Endothelial cell of umbilical vein (primary cell): ENCODE measurements at places on chromosomes 2 and 18.

DNA sequence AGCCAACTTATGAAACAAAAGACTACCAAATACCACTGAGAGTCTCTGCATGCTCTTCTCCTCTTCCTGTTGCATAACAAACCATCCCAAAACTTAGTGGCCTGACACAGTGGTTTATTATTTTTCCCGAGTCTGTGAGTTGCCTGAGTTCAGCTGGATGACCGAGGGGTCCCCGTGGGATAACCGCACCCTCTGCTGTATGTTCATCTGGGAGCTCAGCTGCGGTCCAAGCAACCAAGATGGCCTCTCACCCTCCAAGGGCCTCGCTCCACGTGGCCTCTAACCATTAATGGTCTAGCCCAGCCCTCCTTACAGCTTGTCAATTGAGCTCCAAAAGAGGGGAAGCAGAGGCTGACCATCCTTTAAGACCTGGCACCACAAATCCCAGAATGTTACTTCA lies 17.1 kb downstream of the ITM2C start:
- no peaks in the 10 kb centered on the region for H3K27me3 ChIP-seq
- no peak overlapping the region for H3K4me3 ChIP-seq
- DNase-seq, result no peak
- no peaks in the 10 kb centered on the region for H3K4me1 ChIP-seq
- H3K27ac ChIP-seq, result no peak overlapping the region

- peak overlapping the region; percentile 13 for H3K27ac ChIP-seq
- no peak overlapping the region for H3K4me3 ChIP-seq
- H3K4me1 ChIP-seq, result peaks cover 39% of the 10 kb centered on the region
- no peaks in the 10 kb centered on the region for H3K27me3 ChIP-seq
- no peaks in the 10 kb centered on the region for H3K36me3 ChIP-seq
- DNase-seq, result peak; percentile 59
Observed at GRCh38 chr2:27959496-27959895, 69.0 kb downstream of the BABAM2 start.

DNA sequence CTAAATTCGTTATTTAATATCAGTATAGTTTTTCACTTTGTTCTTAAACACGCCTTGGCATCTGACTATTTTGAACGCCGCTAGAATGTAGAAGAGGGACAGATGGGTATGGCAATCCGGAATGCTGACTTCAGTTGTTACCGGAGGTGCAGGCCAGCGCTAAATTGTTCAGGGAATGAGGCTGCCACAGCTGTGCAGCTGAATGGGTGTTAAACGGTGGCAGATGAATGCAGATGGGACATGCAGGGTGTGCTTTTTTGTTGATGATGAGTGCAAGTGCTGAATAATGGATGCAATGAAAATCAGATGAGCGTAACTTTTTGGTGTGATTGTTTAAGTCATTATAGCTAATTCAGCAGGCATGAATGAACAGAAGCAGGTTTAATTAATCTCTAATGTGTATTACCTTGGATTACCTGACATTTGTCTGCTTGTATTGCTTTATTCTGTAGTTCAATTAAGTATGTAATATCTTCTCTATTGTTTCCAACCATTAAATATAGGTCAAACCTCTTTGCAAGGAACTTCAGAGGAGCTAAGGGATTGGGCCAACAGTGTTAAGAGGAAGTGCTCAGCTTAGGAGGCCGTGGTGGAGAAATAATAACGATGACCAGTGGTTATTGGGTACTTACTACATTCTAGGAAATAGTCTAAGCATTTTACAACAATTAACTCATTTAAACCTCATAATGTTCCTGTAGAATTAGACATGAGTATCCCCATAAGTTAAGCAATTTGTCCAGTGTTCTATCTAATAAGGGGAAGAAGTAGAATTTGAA lies 11.9 kb upstream of the CREG2 start:
- DNase-seq, result no peak
- H3K27me3 ChIP-seq, result peaks cover 1% of the 10 kb centered on the region
- no peaks in the 10 kb centered on the region for H3K36me3 ChIP-seq
- no peak overlapping the region for H3K4me3 ChIP-seq
- no peak overlapping the region for H3K27ac ChIP-seq
- H3K4me1 ChIP-seq, result peaks cover 4% of the 10 kb centered on the region

GRCh38 chr2:221893501-221893900 lies 321.4 kb upstream of the EPHA4 start:
- H3K4me1 ChIP-seq, result no peaks in the 10 kb centered on the region
- no peak overlapping the region for H3K4me3 ChIP-seq
- no peaks in the 10 kb centered on the region for H3K36me3 ChIP-seq
- DNase-seq, result no peak
- no peaks in the 10 kb centered on the region for H3K27me3 ChIP-seq
- no peak overlapping the region for H3K27ac ChIP-seq

GRCh38 chr2:50111067-50111466 lies 920.9 kb downstream of the NRXN1 start:
- no peak overlapping the region for H3K4me3 ChIP-seq
- no peak overlapping the region for H3K27ac ChIP-seq
- H3K36me3 ChIP-seq, result no peaks in the 10 kb centered on the region

GRCh38 chr18:59640721-59641120 lies 56.5 kb downstream of the CCBE1 start:
- no peaks in the 10 kb centered on the region for H3K4me1 ChIP-seq
- no peak for DNase-seq
- H3K27ac ChIP-seq, result no peak overlapping the region
- H3K4me3 ChIP-seq, result no peak overlapping the region
- H3K27me3 ChIP-seq, result no peaks in the 10 kb centered on the region
- no peaks in the 10 kb centered on the region for H3K36me3 ChIP-seq

GRCh38 chr2:192978395-192978794 lies 783.7 kb upstream of the TMEFF2 start:
- no peaks in the 10 kb centered on the region for H3K27me3 ChIP-seq
- no peak overlapping the region for H3K4me3 ChIP-seq
- no peak overlapping the region for H3K27ac ChIP-seq

DNA sequence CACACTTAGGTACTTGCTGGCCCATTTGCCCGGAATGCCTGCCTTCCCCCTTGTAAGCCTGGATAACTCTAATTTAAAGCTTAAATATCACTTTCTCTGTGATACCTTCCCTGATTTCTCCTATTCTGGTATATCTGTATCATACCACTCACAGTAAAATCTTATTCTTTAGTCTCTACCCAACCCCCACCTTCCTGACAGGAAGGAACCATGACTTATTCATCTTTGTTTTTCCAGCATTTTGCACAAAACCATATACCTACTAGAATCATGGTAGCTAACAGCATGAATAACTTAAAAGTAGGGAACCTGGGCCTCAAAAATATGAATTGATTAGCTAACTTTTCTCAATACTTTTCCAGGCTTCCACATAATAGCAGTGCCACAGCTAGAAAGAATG lies 111.5 kb downstream of the GFPT1 start:
- peaks cover 19% of the 10 kb centered on the region for H3K4me1 ChIP-seq
- peak; percentile 75 for DNase-seq
- H3K36me3 ChIP-seq, result no peaks in the 10 kb centered on the region
- no peaks in the 10 kb centered on the region for H3K27me3 ChIP-seq
- peak overlapping the region; percentile 89 for H3K27ac ChIP-seq

DNA sequence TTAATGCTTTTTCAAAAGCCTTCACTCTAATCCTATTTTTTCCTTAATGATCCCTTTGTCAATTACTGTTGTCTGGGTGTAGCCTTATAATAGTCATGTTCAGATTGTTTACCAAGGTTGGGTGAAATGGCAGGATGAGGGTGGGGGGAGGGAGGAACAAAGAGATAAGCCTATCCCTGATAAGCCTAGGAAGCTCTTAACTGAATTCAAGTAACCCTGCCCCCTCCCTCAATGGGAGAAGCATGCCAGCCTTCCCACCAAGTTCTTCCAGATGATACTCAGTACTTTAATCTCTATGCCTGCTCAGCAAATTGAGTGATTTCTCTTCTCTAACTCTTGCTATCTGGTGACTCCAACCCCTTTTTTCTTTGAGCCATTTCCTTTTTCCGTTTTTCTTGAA lies 180.3 kb upstream of the ETAA1 start:
- no peaks in the 10 kb centered on the region for H3K27me3 ChIP-seq
- H3K4me3 ChIP-seq, result no peak overlapping the region
- no peak overlapping the region for H3K27ac ChIP-seq
- DNase-seq, result no peak
- no peaks in the 10 kb centered on the region for H3K36me3 ChIP-seq

- H3K27ac ChIP-seq, result no peak overlapping the region
- no peak for DNase-seq
- H3K4me3 ChIP-seq, result no peak overlapping the region
- no peaks in the 10 kb centered on the region for H3K4me1 ChIP-seq
- H3K27me3 ChIP-seq, result no peaks in the 10 kb centered on the region
Observed at GRCh38 chr2:122899614-122900013, 1125.5 kb upstream of the CNTNAP5 start.

DNA sequence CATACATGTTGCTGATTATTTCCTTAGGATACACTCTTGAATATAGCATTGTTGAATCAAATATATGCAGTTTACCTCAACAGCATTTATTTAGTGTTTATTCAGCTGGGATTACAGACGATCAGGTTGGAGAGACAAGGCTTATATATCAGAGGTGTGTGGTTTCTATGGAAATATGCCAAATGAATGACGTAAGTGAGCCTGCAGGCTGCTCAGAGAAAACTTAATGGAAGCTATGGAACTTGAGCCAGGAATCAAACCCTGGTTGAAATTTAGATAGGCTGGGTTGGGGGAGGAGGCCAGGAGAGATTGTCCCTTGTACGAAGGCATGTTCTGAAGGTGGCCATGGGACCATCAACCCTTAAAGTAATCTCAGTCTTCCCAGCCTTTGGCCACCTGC lies 79.5 kb downstream of the INPP4A start:
- H3K4me1 ChIP-seq, result peaks cover 8% of the 10 kb centered on the region
- H3K36me3 ChIP-seq, result no peaks in the 10 kb centered on the region
- H3K4me3 ChIP-seq, result no peak overlapping the region
- H3K27me3 ChIP-seq, result no peaks in the 10 kb centered on the region

GRCh38 chr2:11829324-11829946 lies 83.0 kb downstream of the LPIN1 start:
- H3K4me3 ChIP-seq, result no peak overlapping the region
- peak; percentile 65 for DNase-seq
- H3K27ac ChIP-seq, result peak overlapping the region; percentile 73
- peaks cover 30% of the 10 kb centered on the region for H3K4me1 ChIP-seq
- H3K36me3 ChIP-seq, result peaks cover 7% of the 10 kb centered on the region
- H3K27me3 ChIP-seq, result no peaks in the 10 kb centered on the region

DNA sequence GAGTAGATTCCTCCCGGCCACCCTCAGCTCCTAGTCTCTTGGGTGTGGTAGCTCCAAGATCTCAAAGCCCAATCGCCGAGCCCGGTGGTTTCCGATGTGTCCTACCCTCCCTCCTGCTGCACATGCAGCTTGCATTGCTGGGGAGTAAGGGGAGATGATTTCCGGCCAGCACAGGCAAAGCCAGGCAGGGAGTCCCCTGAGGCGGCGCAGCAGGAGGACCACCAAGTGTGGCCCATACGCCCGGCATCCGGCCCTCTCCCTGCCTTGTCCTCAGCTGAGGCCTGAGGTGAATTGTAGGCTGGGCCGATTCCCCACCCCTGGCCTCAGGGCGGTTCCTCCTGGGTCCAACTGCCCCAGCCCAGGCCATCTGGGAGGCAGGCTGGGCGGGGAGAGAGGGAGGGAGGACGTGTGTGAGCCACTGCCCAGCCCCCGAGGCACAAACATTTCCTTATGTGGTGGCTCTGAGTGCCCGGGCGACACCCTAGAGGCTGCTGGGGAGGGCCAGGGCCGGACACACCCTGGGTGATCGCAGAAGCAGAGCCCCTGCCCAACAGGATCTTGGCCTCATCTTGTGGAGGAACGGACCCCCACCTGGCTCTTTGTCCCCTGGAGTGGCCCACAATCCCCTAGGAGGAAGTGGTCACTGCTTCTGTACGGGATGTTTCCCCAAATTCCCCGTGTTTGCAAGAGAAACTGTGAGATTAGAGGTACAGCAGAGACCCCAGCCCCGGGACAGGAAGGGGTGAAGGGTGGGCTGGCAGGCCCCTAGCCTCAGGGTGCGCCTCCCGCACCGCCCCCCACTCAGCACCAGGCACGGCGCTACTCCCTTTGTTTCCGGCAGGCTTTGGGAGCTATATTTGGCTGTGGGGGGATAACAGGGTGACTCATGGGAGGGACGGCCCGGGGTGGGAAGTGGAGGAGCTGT lies 41.9 kb upstream of the PTMA start:
- DNase-seq, result peak; percentile 63
- peak overlapping the region; percentile 79 for H3K27ac ChIP-seq
- H3K36me3 ChIP-seq, result no peaks in the 10 kb centered on the region
- H3K4me1 ChIP-seq, result peaks cover 24% of the 10 kb centered on the region
- no peaks in the 10 kb centered on the region for H3K27me3 ChIP-seq

- no peaks in the 10 kb centered on the region for H3K36me3 ChIP-seq
- H3K4me3 ChIP-seq, result peak overlapping the region; percentile 30
- peak; percentile 47 for DNase-seq
- peaks cover 6% of the 10 kb centered on the region for H3K4me1 ChIP-seq
- peaks cover 39% of the 10 kb centered on the region for H3K27me3 ChIP-seq
- H3K27ac ChIP-seq, result no peak overlapping the region
Observed at GRCh38 chr18:13217466-13217961, 1.0 kb upstream of the LDLRAD4 start.

DNA sequence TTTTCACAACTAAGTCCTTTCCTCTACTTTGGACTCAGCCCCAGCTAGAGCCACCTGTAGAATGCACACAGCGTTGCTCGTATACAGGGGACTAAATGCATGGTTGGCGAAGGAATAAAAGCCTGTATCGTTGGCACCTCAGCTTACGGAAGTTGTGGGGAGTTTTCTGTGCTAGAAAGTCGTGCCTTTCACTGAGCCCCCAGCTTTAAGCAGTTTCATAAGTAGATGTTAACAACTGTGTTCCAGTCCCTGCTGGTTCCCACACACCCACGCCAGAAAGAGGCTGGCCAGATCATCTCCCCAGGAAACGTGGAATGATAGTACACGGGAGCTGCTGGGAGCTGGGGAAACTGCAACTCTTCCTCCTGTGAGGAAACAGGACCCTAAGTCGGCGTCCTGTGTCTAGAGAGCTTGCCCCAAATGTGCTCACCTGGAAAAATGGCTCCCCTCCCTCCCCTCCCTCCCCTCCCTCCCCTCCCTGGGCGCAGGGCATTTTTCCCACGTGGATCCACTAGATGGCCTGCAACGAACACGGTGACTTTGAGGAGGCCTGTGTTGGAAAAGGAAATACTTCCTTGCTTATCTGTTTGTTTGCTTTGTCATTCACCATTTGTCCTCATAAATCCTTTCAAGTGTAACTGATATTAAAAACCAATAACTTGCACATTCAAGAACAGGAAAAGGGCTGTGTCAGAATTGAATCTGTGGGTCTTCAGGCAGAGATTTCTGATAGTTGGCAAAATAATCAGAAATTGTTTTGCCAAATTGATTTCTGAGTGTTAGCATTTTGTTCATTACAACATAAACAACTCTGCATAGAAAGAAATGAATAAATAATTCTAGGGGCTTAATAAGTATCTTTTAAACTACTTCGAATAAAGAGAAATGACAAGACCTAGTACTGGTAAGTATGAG lies 43.9 kb upstream of the RFX8 start:
- H3K27me3 ChIP-seq, result no peaks in the 10 kb centered on the region
- H3K4me3 ChIP-seq, result no peak overlapping the region
- peak; percentile 61 for DNase-seq
- peaks cover 57% of the 10 kb centered on the region for H3K4me1 ChIP-seq
